RWPE1 (cell line): ENCODE measurements at places on chromosomes 7 and 10.
A peak's percentile ranks its signal among the peaks of the same experiment; 100 is the strongest.

GRCh38 chr10:53325066-53325465, 552.5 kb upstream of the MBL2 start:
- DNase-seq, result peak; percentile 43

DNA sequence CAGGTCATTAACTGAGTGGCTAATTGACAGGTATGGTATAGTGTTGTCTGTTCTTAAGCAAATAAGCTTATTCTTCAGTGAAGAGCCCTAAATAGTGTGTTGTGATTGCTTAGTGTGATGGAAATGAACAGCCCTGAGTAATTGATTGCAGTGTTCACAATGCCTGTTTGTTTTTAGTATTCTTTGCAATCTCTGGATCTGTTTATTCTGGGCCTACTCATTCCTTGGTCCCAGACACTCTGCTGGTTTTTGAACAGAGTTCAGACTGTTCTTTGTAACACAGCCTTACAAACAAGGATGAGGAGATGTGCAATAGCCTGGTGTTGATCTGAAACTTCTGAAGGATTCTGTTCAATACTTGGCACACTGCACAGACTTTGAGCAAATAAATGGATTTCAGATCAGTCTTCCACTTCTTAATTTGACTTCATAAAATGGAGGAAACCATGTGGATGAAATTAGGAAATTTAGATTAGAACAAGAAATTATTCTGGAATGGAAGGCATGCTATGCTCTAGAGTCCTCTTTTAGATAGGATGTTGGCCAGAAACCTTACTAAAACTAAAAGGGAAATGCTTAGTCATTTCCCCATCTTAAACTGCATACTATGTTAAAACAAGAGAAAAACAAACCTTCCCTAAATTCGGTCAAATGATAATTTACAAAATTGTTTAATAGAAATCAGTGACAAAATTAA, 444.2 kb upstream of the SEMA3D start:
- DNase-seq, result no peak

- no peak for DNase-seq
Measured at GRCh38 chr7:6433784-6434615, 13.8 kb downstream of the DAGLB start.

DNA sequence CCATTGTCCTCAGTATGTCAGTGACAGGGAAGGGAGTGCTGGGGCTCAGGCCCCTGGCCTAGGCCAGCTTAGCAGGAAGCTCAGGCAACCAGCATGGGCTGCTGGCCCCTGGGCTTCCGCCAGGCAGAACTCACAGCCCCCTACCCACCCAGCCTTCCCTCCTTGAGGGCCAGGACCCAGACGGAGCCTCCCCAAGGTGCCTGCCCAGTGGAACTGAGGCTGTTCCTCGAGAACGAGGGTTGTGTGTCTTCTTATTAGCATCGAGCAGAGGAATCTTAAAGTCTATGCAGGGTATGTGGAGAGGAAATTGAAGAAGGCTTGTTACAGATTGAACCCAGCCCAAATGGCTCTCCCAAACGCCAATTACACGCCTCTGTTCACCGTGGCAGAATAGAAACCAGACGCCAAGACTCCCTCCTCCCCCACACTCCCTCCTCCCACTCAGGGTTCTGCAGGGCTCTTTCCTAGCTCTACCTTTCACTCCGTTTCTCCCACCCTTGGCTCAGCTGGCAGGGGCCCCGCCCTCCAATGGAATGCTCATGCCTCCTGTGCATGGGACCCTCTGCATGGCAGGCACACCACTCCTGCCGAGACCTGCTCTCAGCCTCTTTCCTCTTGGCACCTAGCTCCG, 134.4 kb downstream of the ZMIZ1 start:
- no peak for DNase-seq

DNA sequence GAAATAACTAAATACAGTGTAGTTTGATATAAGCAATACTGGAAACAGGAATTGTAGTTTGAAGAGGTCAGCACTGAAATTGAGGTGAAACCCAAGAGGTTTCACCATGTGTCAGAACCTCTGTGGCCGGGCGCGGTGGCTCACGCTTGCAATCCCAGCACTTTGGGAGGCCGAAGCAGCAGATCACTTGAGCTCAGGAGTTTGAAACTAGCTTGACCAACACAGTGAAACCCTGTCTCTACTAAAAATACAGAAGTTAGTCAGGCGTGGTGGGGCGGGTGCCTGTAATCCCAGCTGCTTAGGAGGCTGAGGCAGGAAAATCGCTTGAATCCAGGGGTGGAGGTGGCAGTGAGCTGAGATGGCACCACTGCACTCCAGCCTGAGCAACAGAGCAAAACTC, 13.7 kb downstream of the AHCYL2 start:
- no peak for DNase-seq

DNA sequence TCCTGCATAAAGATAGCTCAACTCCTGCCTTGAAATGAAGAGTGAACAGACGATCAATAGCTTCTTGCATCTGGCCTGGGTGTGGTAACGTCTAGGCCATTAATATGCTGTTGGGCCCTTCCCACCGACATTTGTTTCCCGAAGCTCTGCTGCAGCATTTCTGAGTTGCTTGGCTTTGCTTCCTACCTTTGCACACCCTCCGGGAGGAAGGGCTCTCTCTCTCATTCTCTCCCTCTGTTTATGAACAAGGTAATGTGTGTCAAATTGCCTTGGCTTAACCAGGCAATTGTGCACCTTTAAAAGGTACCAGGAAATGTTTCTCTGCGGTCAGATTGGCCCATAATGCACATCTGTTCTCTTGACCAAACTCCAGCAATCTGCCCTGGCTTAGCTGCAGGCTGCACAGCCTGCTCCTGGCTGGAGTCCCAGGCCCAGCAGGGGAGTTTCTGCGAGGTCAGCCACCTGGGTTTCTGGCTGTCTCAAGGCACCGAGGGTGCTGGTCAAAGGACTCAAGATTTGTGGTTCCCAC, 223.7 kb downstream of the SNX10 start:
- DNase-seq, result no peak

DNA sequence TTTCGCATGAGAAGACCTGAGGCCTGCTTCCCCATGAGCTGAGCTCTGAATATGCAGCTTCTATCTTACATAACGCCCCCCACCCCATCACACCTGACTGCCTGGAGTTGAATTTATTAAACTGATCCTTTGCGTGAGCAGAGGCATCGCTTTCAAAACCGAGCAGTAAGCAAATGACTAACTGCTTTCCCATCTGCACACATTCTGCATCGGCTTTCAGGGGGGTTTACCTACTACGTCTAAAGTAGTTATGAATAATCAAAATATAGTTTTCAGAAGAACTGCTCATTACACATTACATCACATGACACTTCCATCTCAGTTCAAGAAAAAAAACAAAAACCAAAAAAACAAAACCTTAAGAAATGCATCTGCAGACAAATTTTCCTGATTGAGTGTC, 54.7 kb upstream of the EGR2 start:
- no peak for DNase-seq

GRCh38 chr10:6171881-6172695, 30.6 kb upstream of the PFKFB3 start:
- DNase-seq, result no peak

GRCh38 chr10:69472142-69472541, 20.9 kb downstream of the TSPAN15 start:
- DNase-seq, result no peak

DNA sequence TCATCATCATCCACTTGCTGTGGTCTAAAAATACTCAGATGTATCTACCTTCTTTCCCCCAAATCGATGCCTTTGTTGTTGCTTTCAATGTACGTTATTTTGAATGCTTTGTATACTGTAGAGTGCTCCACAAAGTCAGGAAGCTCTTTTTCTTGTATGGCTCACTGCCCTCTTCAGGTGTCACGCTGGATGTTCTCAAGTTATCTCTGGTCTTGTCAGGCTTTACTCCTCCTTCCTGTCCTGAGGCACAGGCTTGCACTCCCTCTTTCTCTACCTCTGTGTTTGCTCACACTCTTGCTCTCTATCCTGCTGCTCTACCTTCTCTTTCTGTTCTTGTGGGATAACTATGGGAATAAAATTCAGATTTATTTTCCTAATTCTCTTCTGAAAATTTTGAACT, 381.3 kb downstream of the NRG3 start:
- DNase-seq, result no peak

GRCh38 chr7:137017221-137017620, 148.8 kb downstream of the CHRM2 start:
- DNase-seq, result no peak

- DNase-seq, result no peak
Measured at GRCh38 chr7:131929632-131930031, 373.2 kb upstream of the PODXL start.

DNA sequence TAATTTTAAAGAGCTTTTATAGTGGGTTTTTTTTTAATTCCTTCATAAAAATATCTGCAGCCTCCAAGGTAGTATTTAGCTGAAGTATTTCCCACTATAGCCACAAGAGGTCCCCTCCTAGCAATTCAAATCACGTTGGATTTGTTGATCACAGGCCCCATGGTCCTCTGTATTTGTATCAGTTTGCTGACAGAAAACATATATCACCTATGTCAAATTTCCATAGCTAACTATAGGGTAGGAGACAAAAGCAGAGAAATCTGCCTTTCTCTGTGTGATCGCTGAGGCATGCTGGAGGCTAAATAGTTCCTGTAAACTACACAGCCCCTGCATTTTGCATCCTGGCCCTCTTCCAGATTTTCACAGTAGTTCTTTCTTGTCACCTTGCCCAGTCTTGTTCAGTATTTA, 1.7 kb upstream of the CTNNA3 start:
- peak; percentile 59 for DNase-seq

- DNase-seq, result no peak
Measured at GRCh38 chr10:51918884-51919325, 219.5 kb upstream of the CSTF2T start.

- DNase-seq, result no peak
Measured at GRCh38 chr7:85699482-85699881, 512.6 kb upstream of the SEMA3D start.

GRCh38 chr10:43436291-43437140, at the start of gene ZNF487:
Gene ZNF487 (plus strand): TSS chr10:43437111. CDS start chr10:43475814, 38,703 bp downstream.
- DNase-seq, result peak; percentile 82

DNA sequence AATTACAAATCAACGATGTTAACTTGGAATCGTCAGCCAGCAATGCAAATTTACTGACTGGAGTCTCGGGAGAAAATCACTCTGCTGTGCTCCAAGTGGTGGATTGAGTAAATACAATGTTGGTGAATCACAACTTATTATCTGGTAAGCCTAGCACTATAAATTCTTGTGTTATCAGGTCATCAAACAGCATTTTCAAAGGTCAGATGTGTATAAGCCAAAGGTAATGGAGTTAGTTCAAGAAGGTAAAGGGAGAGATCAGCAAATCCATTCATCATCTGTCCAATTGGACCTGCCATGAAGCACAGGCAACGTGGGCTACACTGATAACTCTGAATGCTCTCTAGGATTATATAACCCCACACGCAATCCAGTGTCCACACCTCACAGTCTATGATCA, 13.9 kb downstream of the CUBN start:
- DNase-seq, result peak; percentile 44

DNA sequence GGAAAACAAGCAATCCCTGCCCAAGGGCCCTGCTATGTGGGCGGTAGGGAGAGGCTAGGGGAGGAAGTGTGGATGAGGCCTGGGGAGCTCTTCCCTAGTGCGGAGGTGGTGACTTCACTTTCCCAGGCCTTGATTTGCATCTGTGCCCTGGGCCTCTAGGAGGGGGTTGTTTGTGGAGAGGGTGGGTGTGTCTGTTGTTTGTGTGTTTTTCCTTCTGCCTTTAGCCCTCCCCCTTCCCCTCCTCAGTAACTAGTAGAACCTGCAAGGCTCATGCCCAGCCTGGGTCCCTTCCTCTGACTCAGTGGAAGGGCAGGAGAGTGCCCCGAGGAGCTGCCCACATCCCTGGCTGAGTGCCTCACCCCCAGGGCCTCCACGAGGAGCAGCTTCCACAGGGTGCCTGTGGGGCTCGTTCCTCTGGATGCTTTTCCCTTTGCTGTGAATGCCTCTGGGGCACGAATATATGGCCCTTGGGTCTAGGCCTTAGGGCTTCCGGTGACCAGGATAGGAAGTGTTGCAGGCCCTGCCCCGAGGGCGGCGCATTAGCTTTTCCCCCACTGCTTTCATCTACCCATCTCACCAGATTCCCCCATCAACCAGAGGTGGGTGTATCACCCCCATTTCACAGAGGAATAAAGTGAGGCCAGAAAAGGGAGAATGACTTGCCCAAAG, 89.4 kb upstream of the DUSP5 start:
- peak; percentile 73 for DNase-seq

GRCh38 chr7:91165846-91166230, 98.4 kb upstream of the FZD1 start:
- no peak for DNase-seq

DNA sequence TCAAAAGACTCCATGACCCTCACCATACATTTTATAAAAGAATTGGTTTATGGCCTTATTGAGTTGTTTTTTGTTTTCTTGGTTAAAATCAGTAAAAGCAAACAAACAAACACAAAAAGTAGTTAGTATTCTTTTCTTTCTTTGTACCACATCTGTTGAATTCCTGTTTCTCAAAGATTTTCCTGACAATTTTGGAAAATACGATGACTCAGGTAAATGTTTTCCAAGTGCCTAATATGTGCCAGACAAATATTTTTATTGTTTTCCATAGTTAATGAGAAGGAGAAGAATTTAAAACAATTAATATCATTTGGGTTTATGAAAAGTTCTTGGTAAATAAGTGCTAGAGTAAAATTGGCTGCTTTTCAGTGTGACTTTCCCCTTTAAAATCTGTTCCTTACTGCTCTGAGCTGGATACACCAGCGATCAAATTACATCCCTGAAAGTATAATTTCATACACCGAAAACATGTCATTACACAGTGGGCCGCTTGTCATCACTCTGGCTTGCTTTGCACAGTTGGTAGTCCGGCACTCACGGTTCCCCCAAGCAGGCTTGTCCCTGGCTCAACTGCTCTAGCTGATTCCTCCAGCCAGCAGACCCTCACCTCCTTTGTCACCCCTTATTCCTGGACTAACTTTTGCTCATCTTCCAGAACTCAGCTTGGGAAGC, 80.5 kb downstream of the TBXAS1 start:
- DNase-seq, result no peak

- DNase-seq, result no peak
Measured at GRCh38 chr10:29319205-29319781, 30.4 kb downstream of the LYZL1 start.

GRCh38 chr10:61166065-61166464, 222.1 kb upstream of the RHOBTB1 start:
- DNase-seq, result no peak

- DNase-seq, result peak; percentile 28
Measured at GRCh38 chr10:130994845-130995244, 316.7 kb downstream of the TCERG1L start.

DNA sequence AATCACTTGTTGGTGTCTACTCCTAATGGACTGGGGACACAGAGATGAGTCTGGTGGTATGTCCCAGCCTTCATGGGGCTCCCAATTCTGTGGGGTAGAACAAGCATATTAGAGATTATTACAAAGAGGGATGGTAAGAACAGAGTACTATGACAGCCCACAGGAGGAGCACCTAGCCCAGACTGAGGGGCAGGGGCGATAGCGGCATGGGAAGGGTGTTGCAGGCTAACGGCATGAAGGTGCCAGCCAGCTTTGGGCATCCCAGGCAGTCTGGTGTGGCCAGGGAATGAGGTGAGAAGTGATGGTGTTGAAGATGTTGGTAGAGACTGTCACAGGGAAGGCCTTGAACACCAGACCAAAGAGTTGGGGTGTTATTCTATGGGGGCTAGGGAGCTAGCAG, 280.0 kb downstream of the RPS24 start:
- no peak for DNase-seq
